ENCODE measurements at places on chromosomes 6 and 20. TPM values are rescaled to one million over a fixed set of nuclear protein-coding genes. Genes with fewer than 3 reads are reported as not detected.

The ADGRF4 gene
- 1.4 TPM for total RNA-seq

The CD109 gene
- total RNA-seq, result 18.3 TPM

The C20orf144 gene
- total RNA-seq, result not detected

The FBXL4 gene
- 16.1 TPM for total RNA-seq

DNA sequence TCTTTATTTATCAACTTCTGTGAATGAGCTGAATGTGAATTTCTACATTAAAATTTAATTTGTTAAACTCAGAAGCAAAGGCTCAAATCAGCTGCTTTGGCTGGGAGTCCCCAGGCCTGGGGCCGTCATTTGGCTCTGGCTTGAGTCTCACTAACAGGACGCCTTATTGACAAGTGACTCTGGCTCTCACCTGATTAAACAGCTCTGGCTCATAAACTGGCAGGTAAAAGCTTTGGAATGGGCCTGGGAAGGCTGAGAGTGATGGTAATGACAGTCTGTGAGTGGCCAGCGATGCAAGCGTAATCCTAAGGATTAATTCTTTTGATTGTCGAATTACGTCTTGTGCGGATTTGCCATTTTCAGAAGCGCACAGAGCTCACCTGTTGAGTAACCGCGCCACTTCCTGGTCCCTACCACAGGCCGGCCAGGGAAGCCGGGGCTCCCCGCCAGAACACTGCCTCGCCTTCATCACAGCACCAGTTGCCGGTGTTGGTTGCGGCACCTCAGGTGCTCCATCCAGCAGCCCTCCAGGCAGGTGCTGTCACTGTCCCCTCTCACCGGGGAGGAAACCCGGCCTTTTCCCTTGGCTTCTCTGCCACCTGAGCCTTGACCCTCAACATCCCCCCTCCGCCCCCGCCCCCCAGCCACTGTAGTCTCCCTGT lies 110.7 kb downstream of the ZDHHC14 start:
- H3K36me3 ChIP-seq, result no peaks in the 10 kb centered on the region
- no peak overlapping the region for H3K4me3 ChIP-seq
- H3K27ac ChIP-seq, result no peak overlapping the region

DNA sequence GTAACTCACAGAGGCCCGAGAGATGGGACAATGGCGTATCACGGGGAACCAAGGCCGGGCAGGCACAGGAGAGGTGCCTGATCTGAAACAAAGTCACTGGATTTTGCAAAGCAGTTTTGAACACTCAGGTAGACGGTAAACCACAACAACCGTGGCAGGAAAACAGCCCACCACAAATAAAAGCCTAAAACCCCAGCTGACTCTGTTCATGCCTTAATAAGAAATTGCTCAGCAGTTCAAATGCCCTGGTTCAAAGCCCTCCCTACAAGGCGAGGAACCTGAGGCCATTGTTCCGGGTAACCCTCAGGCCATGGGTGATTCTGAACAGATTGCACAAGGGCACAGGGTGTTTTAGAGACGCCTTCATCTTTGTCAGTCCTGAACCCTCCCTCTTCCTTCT lies 114.2 kb downstream of the MAP3K7 start:
- H3K4me1 ChIP-seq, result no peaks in the 10 kb centered on the region
- H3K4me3 ChIP-seq, result no peak overlapping the region
- peaks cover 5% of the 10 kb centered on the region for H3K27me3 ChIP-seq
- H3K27ac ChIP-seq, result no peak overlapping the region
